AG08395 (cell line): ENCODE measurements at places on chromosomes 11 and 22.
A peak's percentile ranks its signal among the peaks of the same experiment; 100 is the strongest.

DNA sequence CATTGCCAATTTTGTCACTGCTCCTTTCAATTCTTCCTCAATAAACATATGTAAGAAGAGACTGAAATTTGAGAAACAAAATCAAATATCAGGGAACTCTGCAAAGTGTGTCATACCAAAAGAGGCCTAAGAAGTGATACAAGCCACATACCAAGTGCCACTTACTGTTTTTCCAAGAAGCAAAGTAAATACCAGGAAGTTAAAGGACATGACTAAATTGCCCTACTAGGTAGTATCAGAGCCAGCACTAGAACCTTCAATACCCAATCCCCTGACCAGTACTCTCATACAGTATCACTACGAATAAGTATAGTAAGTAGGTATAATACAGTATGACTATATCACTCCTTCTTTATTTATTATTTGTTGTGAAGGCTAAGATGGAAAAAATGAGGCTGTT is 13.6 kb downstream of the MAML2 start:
- no peak for DNase-seq

DNA sequence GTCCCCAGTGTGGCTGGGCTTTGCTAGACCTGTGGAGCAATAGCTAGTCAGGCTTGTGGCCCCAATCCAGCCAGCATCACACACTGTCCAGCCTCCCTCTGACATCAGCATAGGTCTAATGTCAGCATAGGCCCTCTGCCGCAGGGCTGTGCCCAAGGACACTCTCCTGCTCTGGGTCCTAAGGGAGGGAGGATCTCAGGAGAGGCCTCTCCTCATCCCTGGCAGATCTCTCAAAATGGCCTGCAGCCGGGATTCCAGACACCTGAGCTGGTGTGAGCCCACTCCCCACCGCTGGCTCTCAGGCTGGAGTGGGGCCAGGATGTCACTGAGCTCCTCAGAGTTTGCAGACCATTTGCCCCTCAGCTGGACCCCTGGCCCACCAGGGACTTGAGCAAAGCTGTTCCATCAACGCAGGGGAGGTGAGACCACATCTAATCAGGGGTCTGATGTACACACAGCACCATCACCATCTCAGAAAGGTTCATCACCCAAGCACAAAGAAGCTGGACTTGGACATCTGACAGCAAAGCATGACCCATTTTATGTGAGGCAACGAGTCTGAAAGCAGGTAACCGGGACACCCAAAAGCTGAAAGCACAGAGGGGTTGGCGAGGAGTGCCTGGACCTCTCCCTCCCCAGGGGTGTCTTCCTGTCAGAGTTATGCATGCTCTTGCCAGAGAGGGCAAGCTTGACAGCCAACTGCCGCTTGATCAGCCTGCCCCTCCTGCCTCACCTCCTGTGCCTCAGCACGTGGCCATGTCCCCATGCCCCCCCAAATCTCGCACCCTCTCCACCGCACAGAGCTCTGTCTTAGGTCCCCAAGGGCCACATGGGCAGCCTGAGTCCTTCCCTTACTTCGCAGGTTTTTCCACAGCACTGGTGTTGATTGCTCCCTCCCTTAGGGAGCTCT is 69.7 kb upstream of the SEPTIN5 start:
- no peak for DNase-seq

DNA sequence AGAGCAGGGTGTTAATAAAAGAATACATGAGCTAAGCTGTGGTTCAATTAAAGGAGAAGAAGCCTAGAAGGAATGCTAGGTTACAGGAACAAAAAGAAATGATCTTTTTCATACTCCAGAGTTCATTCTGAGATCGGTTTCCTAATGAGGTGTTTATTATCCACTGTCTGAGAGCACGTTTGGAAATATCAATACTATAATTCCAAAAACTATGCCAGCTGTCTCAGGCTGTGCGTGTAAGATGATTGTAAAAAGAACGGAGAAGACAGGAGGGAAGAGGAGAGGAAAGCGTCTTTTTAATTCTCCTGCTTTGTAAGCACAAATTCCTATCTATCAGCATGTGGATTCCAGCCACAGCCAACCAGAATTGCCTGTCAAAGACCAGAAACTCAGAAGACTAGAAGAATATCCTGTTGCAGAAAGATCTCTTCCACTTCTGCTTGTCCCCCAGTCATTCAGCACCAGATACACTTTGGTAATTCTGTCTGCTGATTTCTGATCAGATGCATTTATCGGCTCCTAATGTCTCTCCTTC is 25.7 kb downstream of the APOL5 start:
- peak; percentile 25 for DNase-seq

DNA sequence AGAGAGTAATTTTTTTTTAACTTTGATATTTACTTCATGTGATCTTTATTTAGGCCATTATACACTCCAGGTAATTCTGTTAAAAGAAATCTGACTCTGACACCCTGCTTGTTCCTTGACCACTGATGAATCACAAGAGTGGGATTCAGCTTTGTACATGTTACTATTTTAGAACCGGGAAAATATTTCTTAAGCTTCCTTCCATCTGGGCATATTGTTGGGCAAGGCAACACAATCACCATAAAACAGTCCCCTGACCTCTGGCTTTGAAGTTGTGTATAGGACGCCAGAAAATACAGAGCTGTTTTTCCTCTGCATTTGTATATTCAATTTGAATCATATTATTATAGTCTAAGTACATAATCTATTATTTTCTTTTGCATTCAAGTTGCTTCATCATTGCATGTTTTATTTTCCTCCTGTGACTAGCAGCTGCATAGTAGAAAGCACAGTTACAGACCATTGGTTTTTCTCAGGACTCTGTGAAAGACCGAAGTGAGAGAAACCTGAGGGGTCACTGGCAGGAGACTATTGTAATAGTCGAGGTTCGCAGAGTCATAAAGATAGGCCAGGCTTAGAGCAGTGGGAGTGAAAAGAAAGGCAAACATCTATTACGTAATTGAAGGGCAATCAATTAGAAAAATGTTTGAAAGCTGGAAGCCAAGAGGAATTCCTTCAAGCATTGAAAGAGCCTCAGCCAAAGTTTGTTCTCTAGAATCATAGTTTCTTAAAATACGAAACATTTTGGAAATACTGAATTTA is 51.8 kb upstream of the SLC36A4 start:
- DNase-seq = no peak

- no peak for DNase-seq
Observed at GRCh38 chr22:40432157-40432556, 61.8 kb downstream of the SGSM3 start.

DNA sequence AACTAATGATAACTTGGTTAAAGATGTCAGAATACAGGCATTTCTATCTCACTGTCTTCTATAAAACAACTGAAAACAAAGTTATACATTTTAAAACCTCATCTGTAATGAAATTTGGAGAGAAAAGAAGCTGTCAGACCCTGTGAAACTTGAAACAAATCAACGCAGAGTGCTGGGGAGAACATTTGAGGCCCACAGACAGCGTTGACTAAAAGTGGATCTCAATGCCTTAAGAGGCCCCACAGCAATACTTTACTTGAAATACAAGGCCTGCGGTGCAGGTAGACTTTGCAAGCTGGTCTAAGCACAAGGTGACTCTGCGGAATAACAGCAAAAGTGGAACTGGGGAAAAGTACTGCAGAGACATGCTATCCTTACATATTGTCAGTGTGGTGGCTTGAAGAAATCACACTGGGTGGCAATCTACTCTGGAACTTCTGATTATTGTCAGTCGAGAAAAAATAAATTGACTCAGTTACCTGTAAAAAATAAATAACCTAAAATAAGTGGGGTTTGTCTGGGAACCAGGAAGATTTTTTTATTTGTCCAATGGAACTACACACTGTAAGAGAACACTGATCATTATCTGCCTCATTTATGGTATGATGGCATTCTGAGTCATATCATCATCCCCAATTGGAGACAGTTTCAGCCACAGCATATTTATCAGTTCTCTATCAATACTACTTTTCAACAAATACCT is 138.9 kb downstream of the LUZP2 start:
- DNase-seq = no peak

GRCh38 chr11:49499117-49499516 is 290.7 kb upstream of the FOLH1 start:
- DNase-seq = no peak

GRCh38 chr11:112156956-112157766 is 6.7 kb downstream of the IL18 start:
- DNase-seq = peak; percentile 95

GRCh38 chr11:69696749-69697468 is 6.9 kb downstream of the FGF19 start:
- no peak for DNase-seq

DNA sequence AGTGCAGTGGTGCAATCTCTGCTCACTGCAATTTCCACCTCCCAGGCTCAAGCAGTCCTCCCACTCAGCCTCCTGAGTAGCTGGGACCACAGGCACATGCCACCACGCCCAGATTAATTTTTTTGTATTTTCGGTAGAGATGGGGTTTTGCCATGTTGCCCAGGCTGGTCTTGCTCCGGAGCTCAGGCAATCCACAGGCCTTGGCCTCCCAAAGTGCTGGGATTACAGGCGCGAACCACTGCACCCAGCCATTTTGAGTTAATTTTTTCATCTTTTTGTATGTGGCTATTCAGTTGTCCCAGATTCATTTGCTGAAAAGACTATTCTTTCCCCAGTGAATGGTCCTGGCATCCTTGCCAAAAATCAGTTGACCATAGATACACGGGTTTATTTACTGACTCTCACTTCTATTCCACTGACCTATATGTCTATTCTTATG is 63.6 kb downstream of the MAPK1 start:
- DNase-seq = no peak

GRCh38 chr11:116478669-116479668 is 293.8 kb downstream of the BUD13 start:
- DNase-seq = no peak

DNA sequence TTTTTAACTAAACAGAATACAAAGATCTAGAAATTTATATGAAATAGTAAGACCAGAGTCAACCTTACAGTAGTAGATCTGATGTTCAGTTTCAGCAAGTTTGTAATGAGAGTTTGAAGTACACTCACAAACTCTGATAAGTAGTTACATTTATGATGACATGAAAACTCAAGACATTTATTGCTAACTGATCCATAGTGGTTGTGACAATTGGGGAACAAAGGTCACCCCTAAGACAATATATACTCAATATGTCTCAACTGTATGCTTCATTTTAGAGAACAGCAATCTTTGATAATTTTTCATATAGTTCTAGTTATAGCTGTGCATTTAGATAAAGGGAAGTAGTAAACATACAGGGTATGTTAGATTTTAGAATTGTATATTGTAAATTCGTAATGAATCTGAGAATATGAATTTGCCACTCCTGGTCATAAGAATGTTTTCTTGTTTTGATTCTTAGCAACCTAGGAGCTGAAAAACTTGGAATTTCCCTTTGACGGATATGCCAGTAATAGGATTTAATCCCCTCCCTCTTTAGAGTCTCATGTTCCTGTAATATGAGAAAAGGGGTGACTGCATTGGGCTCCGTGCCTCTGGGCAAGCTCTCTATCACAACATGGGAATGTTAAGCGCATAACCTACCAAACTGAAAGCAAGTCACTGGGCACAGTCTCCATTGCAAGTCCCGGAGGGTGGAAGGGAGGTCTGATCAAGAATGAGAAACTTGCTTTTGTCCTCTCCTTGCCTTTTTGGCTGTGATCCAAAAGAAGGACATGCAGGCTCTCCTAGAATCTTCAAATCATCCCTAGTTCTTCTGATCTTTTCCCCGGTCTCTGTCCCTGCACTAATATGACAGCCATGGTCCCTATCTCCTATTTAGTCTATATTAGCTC is 11.4 kb downstream of the OR10D3 start:
- no peak for DNase-seq

DNA sequence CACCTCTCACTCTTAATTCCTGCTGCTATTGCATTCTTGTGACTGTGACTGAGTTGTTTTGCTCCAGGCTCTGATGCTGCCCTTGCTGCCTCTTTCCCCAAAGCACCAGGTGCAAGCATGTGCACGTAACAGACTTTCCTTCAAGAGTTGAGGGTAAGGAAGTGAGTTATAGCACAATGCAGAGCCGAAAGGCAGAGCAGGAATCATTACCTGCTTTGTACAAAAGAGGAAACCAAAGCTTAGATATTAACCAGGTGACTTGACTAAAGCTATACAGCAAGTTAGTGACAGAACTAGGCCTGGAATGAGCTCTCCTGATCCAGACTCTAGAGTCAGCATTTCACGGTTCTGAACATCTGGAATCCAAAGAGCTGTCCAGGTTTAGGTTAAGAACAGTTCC is 33.6 kb downstream of the NEU3 start:
- DNase-seq = no peak

DNA sequence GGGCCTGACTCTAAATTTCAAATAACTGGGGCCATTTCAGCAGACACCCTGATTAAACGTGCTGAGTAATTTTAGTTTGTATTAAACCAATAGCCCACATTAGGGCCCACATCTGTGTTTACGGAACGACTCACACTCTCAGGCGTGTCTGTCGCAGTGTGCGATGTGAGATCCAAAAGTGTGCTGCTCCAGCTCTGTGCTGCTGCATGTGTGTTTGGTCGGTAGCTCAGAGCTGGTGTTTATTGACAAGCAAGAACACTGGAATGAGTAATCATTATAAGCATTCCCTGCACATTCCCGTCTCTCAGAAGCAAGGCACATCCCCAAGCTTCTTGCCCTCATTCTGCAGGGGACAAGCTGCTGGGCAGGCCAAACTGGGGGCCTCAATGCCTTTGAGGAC is 7.8 kb downstream of the OPCML start:
- DNase-seq = no peak

- no peak for DNase-seq
Observed at GRCh38 chr11:119618208-119618909, 110.6 kb downstream of the NECTIN1 start.

GRCh38 chr11:93526641-93527583 is 16.3 kb downstream of the SMCO4 start:
- DNase-seq = no peak

DNA sequence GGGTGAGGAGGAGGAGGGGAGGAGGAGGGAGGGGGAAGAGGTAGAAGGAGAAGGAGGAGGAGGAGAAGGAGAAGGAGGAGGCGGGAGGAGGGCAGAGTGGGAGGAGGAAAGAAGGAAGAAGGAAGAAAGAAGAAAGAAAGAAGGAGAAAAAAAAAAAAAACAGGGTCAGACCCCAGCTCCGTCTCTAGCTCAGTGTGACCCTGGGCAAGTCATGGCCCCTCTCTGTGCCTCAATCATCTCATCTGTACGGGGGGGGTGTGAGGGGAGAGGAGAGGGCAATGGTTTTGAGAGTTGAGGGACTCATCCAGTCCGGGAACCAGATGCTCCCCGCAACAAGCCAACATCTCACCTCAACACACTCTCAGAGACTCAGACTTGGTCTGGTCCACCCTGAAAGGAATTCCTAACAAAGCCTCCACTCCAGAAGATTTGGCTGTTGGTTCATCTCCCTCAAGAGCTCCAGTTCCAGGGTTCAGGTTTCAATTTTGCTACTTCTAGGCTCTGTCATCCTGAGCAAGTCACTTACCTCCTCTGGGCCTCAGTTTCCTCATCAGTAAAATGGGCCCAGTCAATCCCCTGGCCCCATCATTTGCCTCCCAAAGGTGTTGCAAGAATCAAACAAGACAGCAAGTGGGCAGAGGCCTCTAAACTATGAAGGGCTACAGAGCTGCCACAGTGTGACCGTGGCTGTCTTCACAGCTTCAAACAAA is 7.7 kb downstream of the CARD10 start:
- no peak for DNase-seq

GRCh38 chr11:439315-440064 is 2.3 kb downstream of the ANO9 start:
- no peak for DNase-seq

- no peak for DNase-seq
Observed at GRCh38 chr11:72985645-72986044, 156.5 kb downstream of the FCHSD2 start.
